WTC11 (cell line): ENCODE measurements at places on chromosomes 12 and 14.
A peak's percentile ranks its signal among the peaks of the same experiment; 100 is the strongest.

DNA sequence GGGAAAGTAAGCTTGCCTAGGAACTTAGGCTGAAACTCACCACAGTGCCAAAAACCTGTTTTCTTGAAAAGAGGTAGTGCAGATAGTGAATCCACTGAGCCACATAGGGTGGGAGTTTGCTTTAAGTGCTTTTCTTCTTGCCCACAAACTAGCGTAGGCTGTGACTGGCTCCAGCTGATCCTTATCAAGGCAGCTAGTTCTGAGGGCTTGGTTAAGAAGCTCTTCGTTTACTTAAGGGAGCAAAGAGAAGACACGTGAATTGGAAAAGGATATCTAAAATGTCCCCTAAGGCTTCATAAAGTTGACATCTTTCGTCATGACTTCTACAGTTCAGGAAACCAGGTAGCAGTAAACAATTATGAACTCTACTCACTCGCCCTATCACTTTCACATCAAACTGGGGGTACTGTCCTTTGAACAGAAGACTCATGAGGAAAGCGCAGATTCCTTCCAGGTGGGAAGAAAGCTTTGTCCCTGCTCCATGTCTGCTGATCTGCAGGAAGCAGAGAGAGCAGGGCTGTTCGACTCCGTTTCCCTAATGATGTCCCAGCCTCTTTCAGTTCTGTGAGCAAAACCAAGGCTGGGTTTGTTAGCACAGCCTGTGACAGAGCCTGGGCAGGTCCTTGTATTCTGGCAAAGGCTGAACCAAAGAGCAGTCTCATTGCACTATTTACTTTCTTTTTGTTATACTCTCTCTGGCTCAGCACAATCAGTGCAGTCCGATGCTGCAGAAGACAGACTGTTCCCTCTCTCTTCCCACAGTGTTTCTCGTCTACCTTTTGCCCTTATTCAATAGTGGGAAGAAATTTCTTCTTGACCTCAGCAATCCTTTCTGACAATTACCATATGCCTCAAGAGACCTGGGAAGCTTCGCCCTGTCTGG is 93.5 kb upstream of the ETV6 start:
- no peak for DNase-seq

DNA sequence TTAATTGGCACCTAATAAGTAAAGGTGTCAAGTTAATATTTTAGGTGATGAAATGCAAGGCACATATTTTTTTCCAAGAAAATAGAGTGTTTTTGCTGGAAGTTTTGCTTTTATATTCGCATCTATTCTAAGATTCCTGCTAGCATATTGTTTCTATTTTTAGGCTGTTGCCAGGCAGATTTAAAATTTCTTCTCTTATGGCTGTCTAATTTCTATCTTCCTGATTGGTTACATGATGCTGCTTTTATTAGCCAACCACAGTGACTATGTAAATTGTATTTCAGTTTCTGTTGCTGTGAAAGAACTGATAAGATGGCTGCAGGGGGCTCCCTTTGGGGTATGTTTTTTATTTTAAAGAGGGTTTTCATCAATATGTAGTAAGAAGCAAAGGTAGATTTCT is 42.7 kb downstream of the ATF7IP start:
- no peak for DNase-seq

DNA sequence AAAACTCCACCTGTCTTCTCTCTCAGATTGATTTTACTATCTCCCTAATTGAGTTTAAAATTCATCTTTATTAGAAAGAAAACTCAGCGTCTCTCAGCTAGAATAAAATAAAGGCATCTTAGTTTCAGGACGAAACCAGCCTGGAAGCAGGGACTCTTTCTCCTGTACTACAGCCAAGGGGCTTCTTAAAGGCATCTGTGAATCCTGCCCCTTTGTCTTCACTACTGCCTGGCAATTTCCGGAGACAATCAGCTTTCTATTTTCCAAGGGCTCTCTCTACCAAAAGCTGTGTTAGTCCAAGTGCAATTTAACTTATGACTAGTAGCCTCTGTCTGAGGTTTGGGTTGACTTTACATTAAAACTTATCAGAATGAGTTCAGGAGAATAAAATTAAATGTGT is 623.3 kb upstream of the FOXG1 start:
- no peak for DNase-seq

GRCh38 chr14:22842211-22843122 is 6.1 kb downstream of the MMP14 start:
- no peak for DNase-seq

GRCh38 chr12:24561882-24562770 is 386.8 kb downstream of the BCAT1 start:
- DNase-seq: peak; percentile 80

DNA sequence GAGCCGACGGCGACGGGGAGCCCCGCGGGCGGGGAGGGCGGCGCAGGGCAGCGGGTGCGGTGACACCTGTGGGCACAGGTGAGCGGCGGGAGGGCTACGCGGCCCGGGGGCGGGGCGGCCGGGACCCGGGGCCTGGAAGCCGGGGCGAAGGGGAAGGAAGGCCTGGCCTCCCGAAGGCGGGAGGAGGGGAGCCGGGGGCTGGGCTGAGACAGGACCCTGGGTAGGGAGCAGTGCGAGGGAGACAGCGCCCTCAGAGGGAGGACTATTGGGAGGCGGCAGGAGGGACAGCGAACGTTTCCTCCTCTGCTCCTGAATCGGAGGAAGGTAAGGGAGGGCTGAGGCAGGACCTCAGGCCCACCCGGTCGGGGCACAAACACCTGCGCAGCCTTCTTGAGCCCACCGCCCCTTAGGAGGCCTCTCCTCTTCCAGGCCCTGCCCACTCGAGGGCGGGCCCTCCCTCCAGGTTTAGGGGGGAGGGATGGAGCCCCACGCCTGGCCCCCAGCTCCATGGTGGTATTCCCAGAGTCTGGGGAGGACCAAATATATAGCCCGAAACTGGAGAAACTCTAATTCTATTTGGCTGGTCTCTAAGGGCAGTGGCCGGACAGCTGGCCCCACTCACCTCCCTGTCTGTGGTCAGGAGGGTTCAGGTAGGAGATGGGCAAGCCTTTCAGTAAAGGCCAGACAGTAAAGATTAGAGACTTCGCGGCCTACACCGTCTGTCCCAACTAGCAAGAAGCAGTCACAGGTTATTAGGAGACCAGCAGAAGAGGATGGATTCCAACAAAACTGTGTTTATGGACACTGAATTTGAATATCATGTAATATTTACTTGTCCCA is 509 bp downstream of the PLEKHG6 start:
- peak; percentile 77 for DNase-seq

DNA sequence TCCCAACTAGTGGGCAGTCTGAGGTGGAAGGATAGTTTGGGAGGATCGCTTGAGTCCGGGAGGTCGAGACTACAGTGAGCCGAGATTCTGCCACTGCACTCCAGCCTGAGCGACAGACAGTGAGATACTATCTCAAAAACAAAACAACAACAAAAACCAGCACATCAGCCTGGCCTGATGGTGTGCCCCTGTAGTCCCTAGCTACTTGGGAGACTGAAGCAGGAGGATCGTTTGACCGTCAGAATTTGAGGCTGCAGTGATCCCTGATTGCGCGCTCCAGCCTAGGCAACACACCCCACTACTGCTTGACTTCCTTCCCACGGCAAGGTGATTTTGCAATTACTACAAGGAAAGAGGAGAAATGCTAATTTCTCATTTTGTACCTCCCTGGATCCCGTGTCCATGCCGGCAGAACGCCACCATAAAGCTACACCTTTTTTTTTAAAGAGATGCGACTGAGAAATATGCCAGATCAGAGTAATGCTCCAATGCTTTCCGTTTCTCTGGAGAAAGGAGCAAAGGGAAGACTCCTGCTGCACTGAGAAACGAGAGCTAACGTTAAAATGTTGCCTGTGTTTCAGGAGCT is 672 bp upstream of the SCFD1 start:
- no peak for DNase-seq

GRCh38 chr12:2785017-2785416 is 9.8 kb upstream of the FKBP4 start:
- no peak for DNase-seq

- peak; percentile 71 for DNase-seq
These were observed 97.3 kb downstream of the ESR2 start for GRCh38 chr14:64196814-64197411.

DNA sequence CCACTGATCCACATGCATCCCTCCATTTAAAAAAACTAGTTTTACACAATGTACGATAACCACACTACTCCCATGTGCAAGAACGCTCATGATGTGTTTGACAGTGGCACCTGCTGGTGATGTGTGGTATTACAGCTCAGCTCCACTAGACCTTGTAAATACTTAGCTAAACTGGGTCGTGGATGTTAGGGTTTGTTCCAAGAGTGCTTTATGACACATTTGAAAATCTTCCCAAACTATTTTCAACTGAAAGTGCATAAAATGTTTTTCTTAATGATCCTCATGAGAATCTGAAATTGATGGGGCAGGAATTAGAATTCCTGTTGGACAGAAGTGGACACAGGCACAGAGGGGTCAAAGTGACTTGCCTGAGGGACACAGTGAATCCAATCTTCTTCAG is 99.2 kb downstream of the SCARB1 start:
- DNase-seq: peak; percentile 61
